ENCODE measurements at places on chromosomes 13 and 19.
A peak's percentile ranks its signal among the peaks of the same experiment; 100 is the strongest.

- DNase-seq, result peak; percentile 44
Observed at GRCh38 chr19:7515110-7515644, 726 bp upstream of the ZNF358 start.

DNA sequence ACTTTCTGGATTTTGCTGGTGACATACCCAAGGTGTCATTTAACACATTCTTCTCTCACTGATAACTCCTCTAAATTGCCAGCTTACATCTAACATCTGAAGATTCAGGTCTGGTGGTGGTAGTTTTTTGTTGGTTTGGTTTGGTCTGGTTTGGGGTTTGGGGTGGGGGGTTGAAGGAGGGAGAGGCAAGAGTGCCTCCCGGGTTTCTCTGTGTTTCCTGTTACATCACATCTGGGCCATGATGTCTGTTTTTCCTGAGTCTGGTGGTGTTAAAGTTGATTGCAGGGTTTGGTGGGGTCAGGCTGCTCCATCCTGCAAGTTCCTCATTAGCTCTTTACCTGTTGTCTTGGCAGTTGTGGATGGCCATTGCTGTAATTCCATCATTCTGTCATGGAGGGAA, 155.8 kb upstream of the UBL3 start:
- no peak for DNase-seq

- DNase-seq, result peak; percentile 96
Observed at GRCh38 chr13:113907635-113908617, 44.0 kb upstream of the GAS6 start.

DNA sequence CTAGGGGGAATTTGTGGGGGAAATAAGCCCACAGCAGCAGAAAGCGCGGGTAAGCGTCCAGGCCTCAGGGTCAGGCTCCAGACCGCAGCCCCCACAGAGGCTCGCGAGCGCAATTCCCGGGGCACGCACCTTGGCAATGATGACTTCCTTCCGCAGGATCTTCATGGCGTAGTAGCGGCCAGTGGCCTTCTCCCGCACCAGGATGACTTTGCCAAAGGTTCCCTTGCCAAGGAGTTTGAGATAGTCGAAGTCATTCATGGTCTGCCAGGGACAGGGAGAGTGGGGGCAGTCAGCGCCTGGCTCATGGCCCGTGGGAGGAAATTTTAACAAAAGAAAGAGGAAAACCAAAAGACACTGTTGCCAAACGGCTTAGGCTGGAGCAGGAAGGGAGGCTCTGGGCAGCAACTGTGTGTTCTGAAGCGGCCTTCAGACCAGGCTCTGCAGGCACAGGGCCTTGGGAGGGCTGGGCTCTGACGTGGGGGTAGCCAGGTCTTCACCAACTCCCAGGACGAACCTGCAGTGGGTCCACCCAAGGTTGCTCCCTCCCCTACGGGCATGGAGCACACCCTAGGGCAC, 15.4 kb upstream of the CCNP start:
- no peak for DNase-seq

DNA sequence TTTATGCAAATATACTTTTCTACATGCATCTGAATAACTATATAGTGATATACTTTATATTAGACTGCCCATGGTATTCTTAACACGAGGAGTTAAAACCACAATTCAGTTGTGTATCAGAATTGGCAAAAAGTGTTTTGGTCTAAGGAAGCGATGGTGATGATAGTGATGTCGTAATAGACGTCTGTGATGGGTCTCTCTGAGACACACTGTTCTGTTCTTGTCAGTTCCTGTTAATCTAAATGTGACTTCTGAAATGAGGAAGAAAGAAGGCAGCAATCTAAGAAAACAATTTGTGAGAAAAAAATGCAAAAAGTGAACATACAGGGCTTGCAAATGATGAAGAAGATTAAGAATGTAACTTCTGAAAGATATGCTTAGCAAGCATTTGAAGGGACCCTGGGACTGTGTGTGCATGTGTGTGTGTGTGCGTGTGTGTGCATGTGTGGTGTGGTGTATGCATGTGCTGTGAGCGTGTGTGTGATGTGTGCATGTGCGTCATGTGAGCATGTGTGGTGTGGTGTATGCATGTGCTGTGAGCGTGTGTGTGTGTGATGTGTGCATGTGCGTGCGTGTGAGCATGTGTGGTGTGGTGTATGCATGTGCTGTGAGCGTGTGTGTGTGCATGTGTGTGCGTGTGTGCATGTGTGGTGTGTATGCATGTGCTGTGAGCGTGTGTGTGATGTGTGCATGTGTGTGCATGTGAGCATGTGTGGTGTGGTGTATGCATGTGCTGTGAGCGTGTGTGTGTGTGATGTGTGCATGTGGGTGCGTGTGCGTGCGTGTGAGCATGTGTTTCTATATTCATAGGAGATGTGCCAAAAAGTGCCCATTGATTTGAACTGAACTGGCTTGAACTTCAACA, 131.8 kb downstream of the IRS2 start:
- peak; percentile 86 for DNase-seq

DNA sequence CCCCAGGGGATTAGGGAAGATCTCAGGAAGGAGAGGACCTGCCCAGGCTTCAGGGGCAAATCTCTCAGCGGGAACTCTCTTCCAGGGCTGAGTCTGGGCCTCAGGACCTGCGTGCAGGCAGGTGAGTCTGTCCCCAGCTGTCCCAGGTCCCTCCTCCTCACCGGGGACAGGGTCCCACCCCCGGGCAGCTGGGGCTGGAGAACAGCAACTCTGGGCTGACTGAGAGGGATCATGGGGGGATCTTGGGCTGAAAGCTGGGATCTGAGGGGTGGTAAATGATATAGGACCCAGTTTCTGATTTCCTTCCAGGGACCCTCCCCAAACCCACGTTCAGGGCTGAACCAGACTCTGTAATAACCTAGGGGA, 14.3 kb downstream of the LILRA1 start:
- DNase-seq, result no peak

DNA sequence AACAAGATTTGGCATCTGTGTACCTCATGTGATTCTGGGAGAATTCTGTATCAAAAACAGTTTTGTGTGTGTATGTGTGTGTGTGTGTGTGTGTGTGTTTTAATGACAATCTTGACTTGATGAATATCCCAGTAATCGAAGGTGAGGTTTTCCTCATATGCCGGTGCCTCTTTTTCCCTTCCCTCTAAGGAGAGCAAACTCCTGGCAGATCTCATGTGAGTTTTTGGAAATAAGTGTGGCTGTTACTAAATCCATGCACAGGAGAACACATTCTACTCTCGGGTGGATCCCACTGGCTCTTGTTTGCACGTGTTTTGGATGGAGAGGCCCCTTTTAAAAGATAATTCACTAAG, 29.0 kb upstream of the CEBPG start:
- DNase-seq, result no peak

DNA sequence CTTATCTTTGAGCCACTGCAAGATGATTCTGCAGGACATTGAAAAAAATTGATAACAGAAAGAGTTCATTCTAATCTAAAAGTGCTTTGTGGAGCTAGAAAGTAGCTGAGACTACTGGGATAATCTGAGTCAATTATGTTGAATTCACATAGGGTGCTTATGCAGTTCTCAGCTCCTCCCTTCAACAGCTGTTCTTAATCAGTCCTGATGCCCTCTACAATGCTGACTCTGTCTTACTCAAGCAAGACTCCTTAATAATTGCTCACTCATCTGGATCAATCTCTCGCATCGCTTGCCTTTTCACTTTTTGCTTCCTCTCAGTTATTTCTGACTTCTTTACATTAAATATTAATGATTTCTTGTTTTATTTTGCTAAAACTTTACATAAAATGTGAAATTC, 182.1 kb downstream of the PCDH17 start:
- no peak for DNase-seq

DNA sequence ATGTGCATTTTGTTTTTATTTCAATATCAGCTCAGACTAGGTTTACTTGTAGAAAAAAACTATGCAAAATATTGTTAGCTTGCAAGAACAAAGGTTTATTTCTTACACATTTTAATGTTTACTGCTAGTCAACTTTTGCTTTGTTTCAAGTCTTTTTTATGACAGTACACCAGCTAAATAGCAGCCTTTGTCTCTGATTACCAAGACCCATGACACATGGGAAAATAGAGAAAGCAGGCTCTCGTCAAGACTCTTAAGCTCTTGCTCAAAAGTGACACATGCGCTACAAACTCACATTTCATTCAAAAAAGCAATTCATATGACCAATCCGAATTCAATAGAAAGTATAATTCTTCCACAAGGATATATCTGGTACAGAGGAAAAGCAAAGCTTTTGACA, 642.3 kb upstream of the SLITRK1 start:
- no peak for DNase-seq

- DNase-seq, result no peak
Observed at GRCh38 chr13:114127473-114128347, 4.7 kb downstream of the RASA3 start.

DNA sequence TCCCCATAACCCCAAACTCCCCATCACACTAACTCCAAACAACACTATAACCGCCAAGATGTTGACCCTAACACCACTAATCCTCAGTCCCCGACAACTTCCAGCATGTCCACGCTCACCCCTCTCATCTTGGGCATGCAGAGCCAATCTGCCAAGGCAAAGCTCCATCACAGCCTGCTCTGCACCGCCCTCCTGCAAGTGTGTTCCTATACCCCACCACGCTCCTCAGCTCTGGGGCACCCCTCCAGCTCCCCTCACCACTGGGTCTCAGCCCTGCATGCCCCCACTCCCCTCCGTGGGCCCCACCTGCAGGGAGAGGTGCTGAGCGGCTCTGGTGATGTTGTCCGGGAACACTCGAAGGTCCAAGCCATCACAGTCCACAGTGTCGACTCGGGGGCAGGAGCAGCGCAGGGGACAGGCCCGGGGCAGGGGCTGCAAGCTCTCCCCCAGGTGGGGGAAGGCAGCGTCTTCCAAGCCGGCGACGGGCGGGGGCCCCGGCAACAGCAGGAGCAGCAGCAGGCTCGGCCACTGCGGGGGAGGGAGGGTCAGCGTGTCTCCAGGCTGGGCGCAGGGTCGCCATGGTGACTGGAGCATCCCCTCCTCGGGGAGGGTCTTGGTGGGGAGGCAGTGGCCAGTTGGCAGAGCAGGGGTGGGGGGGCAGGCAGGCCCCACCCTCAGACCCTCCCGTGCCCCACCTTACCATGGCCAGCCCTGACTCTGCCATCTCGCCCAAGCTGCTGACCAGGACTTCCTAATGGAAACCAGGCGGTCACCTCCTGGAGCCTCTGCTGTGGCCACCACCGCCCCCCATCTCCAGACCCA, 527 bp downstream of the PODNL1 start:
- DNase-seq, result peak; percentile 12

DNA sequence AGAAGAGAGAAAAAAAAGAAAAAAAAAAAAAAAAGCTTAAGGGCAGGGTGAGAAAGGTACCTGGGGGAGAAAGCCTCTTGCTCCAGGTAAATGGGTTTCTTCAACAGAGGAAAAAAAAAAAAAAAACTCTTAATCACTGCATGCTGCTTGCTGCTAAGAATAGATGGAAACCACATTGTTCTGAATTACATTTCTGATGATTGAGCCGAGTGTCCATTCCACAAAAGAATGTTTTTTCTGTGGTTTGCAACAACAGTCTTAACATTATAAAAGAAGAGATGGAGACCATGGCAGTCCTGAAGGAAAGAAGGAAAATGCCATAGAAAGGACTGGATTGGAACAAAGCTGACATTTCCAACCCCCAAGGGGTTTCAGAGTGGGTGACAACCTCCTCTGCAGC, 1312.7 kb downstream of the SLITRK1 start:
- DNase-seq, result no peak

- DNase-seq, result no peak
Observed at GRCh38 chr13:33683376-33683775, 134.6 kb upstream of the RFC3 start.

DNA sequence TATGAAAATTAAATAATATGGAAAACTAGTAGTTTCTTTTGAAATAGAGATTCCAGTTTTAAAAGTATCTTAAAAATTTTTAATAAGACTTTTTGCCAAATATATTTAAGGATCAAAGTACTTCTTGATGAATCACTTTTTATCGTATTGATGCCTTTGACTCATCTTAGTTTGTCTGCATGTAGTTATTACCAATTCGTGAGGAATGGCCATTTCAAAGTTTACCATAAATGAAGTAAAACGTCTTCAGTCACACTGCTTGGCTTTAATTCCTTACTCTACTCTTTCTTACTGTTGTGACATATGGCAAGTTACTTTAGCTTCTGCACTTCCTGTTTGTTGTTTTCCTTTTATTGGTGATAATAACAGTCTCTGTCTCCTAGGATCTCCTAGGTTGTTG, 38.3 kb downstream of the NDFIP2 start:
- DNase-seq, result no peak

- peak; percentile 84 for DNase-seq
Observed at GRCh38 chr19:38851622-38852230, 1.9 kb upstream of the HNRNPL start.

DNA sequence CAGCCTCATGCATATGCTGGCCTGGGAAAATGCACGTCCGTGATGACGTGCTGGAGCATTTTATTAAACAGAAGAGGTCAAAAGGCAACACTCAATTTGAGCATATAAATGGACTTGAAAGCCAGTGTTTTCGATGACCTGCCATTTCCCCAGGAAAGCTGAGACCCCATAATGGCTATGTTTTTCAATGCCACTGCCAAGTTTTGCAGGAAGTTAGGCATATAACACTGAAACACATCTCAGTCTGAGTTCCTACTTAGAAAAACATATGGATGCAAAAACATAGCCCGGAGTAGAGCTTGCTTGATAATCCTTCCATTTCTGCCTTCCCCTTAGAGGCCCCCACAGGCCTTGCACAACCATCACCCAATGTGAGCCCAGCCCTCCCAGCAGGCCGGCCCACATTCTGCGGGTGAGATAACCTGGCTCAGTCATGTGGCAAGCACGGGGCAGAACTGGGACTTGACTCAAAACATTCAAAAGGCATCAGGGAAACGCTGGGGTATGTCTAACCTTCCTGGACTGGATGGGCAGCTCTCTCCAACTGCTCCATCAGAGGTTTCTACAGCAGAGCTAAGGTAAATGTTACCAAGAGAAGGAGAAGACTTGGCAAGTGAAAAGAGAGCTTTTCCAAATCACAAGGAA, 24.9 kb downstream of the EPS15L1 start:
- peak; percentile 97 for DNase-seq

- no peak for DNase-seq
Observed at GRCh38 chr19:10135551-10136334, 16.0 kb upstream of the EIF3G start.

DNA sequence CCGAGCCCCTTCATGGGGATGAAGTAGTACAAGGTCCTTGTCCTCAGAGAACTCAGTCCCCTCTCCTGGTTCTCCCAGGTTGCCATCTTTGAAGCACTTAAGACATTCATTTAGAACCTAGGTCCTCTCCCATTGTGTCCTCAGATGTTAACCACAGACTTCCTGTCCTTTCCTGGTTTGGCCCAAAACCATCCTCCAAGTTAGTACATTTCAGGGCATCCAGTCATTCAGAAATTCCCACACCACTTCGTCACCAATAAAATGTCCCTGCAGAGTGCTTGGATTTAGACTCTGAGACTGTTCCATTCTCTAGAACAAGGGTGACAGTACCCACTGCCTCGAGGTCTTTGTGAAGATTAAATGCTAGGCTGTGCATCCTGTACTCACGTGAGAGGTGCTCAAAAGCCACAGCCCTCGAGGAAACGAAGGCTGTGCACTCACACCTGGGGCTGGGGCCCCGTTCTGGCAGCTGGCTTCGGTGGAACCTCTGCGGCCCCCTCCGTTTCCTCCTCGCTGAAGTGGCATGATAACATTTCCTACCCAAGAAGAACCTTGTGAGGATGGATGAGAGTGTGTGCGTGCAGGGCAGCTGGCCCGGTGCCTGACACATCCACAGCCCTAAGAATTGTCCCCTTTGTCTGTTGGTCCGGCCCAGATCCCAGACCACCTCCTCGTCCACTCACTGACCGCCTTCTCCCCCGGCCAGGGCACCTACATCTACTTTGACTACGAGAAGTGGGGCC, 4.7 kb downstream of the LENG1 start:
- DNase-seq, result no peak
